ENCODE measurements at places on chromosomes 2 and 18. TPM values are rescaled to one million over a fixed set of nuclear protein-coding genes. Genes with fewer than 3 reads are reported as not detected.

GRCh38 chr2:26465266-26465925 is 12.5 kb downstream of the OTOF start:
- no peak for DNase-seq

The MAB21L4 gene
- total RNA-seq, result not detected

GRCh38 chr2:59560769-59561168 is 992.7 kb downstream of the BCL11A start:
- no peak for DNase-seq

GRCh38 chr2:156329031-156329926 is 3.2 kb downstream of the NR4A2 start:
- DNase-seq, result no peak

The AKAIN1 gene
- total RNA-seq, result not detected
